ENCODE measurements at places on chromosomes 6 and 20.
A peak's percentile ranks its signal among the peaks of the same experiment; 100 is the strongest.

DNA sequence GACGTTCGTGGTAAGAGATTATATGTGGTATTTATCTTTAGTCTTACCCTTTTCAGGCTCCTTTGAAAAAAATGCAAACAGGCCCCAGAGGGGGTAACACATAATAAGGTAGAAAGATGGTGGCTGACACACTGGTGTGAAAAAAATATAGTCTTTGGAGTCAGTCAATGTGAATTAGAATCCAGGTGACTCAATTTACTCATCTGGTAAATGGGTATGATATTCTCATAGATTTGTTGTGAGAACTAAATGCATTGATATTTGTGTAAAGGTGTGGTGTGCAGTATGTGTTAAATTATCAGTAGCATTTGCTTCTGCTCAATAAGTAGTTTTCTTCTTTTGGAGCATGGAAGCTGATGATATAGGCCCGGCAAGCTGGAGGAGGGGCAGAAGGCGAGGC lies 25.7 kb downstream of the CD83 start:
- DNase-seq = no peak

DNA sequence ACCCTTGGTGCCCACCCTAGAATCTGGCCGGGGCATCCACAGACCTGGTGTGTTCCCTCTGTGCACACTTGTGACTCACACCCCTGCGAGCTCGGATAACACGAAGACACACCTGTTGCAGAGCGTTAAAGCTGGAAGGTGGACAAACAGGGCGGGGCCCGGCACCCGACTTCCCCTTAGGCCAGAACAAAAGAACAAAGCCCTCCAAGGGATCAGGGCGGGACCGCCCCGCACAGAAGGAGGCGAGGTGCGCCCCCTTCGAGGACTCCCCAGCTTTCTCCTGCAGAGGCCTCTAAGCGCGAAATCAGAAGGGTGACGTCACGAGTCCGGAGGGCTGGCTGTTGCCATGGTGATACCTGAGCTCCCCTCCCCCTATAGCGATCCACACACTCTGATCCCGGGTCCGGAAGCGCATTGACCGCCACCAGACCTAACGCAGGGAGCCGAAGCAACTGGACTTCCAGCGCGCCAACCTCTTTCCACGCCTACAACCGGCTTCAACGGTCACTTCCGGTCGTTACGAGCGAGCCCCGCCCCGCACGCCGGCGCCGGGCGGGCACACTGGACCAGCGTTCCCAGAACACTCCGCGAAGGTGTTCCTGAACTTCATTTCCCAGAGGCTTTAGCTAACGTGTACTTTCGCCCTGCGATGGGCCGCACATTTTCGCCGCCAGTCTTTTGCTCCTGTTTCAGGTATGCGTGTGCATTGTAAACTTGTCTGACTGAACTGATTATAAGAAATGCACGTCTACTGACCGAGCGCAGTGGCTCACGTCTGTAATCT lies at the start of gene ZNF184:
Gene ZNF184 (minus strand): TSS at position 489 of the 784 bp plus-strand sequence. CDS start 811 bp downstream, outside the sequence.
- peak; percentile 89 for DNase-seq

- DNase-seq = no peak
Measured at GRCh38 chr20:2108987-2109386, 7.4 kb downstream of the STK35 start.

DNA sequence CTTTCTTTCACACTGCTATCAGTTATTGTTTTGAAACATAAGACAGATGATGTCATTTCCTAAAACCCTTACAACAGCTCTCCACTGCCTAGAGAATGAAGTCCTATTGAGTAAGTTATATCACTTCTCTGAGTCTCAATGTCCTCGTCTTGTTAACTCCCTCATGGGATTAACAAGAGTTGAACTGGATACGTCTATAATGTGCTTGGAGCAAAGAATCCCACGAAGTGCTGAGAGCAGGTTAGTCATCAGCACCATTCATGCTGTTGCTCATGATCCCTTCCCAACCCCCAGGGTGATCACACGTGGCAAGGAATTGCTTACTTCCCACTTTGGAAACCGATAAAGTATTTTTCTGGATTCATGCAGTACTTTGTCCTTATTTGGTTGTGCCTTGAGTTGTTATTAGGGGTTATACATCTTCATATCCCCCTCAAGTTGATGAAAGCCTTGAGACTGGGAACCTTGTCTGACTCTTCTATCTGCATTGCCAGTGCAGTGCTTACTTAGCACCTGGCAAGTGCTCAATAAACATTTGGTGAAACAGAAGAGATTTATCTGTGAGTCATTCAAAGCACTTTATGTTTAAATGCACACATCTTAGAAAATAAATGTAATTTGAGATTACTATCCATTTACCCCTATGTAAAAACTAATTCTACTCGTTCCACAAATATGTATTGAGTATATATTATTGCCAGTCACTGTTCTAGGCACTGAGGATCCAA lies 487.5 kb downstream of the EPM2A start:
- no peak for DNase-seq

DNA sequence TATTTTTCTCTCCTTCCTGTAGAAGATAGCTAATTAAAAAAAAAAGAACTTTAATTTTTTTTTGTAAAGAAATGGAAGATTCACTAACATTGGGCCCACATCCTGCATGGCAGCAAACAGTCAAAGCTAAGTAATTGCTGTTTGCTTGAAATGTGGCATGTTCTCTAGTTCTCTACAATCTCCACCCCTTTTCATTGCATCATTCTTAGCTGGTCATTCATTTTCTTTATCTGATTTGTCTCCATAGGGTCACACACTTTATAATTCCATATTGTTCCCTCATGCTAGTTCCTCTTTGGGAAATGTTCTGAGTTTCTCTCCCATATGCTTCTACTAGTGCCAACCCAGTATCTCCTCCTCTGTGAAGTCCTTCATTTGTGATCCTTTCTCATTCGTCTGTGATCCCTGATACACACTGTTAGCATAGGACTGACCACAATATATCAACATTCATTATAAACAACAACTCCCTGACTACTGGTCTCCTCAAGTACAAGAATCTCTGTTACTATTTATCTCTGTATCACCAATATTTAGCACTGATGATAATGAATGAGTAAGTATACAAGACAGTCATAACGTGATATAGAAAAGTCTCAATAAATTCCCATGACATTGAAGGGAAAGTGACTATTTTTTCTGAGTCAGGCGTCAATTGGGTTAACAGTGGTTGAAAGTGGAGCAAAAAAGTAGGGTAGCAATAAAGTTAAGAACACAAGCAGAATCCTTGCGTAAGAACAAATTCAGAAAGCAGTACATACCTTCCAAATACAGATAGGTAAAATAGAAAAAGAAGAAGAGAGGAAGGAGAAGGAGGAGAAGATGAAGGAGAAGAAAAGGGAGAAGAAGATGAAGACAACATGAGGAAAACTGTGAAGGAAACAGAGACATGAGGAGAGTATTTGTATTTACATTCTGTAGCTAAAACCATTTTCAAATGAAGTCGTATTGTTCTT lies 33.2 kb upstream of the MYB start:
- no peak for DNase-seq

DNA sequence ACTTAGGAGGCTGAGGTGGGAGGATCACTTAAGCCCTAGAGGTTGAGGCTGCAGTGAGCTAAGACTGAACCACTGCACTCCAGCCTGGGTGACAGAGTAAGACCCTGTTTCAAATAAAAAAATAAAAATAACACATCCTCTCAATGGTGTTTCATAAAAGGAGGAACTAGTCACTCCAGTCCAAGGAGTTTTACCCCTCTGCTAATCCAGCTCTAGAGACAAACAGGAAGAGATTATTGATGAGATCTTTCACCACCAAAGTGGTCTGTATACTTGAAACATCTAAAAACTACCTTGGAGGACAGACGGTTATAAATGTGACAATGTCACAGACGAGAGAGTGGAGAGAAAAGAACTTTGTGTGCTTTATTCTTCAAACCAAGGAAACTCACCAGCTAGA lies 58.2 kb downstream of the PIGU start:
- DNase-seq = no peak

DNA sequence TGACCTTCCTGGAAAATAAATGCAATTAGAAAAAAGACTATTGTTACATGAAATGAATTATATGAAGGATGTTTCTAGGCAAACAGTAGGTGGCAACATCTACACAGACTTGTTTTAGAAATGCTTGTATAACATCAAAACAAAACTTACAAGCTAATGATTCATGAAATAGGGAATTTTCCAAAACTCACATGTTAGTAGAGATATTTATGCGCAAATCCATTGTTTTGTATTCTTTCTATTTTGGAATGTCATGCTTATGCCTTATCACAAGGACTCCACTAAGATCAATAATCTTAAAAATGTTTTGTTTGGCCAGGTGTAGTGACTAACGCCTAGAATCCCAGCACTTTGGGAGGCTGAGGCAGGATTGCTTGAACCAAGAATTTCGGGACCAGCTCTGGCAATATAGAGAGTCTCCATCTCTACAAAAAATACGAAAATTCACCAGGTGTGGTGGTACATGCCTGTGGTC lies 32.3 kb upstream of the LGSN start:
- no peak for DNase-seq

GRCh38 chr6:148524976-148525375 lies 182.3 kb downstream of the SASH1 start:
- no peak for DNase-seq

- DNase-seq = no peak
Measured at GRCh38 chr6:37477191-37477590, 22.5 kb downstream of the CCDC167 start.

DNA sequence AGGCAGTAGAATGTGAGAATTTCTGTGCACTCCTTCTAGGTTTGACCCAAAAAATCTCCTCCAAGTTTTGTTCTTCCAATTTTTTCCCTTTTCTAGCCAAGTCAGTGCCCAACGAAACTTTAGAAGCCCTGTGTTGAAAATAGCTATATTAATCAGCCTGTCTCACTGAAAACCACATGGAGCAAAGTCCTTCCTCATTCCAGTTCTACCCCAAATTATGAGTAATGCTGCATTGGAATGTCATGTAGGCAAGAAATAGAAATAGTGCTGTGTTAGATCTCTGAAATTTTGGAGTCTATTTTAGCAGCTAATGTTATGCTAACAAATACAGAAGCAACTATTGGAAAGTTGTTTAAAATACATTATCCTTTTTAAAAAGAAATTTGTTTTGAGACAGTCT lies 725.5 kb downstream of the TBC1D32 start:
- DNase-seq = no peak

DNA sequence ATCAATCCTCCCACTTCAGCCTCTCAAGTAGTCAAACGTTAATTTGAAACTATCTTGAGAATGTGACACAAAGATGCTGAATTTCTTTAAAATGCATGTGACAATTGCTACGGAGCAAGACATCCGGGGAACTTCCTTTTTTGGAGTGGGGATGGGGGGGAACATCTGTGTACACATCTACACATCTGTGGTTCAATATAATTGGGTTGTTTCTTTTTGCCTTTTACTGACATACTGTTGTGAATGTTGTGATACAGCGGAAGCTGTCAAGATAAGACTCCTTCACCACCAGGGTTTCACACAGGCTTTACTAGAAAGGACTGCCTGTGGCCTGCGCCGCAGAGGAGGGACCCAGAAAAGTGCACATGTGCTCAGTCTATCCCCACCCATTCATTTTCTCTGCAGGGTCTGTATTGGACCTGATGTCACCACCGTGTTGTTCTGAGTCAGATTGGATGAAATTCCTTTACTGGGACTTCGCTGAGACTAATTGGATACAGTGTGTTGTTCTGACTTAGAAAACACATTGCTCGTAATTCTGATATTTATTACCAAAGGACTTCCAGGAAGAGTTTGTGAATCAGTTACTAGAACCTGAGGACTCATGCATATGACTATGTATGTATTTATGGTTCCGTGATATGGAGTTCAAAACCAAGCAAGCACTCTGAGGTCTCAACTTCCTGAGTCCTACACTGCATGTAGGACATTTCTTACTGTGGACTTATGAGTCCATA lies 98.7 kb upstream of the SGK1 start:
- DNase-seq = no peak

DNA sequence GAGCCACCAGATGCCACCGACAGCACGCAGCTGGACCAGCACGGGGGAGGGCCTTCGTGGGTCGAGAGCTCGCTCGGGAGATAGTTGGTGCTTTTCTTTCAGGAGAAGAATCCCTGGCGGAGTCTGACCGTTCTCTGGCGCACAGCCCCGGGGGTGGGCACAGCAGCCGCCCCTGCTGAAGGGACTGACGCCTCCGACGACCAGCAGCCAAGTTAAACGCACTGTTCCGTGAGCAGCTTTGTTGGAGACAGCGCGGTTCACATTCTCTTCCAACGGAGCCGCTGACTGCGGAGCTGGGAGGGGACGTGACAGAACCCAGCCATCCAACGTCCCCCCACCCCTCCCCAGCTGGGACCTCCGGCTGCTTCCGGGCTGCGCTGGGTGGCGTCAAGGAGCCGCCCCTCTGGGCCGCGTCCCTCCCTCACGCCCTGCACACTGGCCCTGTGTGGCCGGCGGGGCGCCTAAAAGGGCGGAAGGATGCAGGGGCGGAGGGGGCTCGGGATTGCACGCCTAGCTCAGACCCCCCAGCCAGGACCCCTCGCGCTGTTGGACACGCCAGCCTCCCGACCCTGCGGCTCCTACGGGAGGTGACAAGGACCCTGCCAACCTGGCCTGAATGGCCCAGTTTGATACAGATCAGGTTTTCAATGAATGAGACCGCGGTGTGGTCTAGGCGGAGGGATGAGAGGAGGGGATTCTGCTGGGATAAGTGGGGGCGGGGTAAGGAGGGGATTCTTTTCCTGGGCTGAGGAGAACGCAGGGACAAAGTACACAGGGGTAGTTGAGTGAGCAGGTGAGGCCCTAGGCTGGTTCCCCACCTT lies 36.4 kb upstream of the KHDC1 start:
- DNase-seq = no peak

DNA sequence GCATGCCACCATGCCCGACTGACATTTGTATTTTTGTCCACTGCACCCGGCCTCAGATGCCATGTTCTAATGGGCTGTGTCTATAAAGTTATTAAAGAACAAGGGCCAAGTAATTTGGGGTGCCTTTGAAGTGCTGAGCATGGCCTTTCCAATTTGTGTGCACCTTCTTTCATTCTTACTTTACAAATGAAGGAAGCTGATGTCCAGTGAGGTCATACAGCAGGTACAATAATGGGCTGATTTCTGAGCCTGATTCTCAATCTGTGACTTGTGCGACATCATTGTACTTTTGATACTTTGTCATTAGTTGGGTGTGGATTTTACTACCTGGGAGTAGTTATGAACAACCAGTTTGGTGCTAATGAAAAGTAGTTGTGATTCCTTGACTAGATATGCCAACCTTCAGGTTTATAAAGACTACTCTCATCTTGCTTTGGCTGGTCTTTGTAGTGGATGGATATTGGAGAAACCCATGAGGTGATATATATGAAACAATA lies 94.3 kb downstream of the JARID2 start:
- no peak for DNase-seq

Measured in tibial nerve (tissue), 4 donors.